ENCODE measurements at places on chromosomes 3 and 15.

- DNase-seq: no peak
Observed at GRCh38 chr3:32641356-32641755, 43.6 kb upstream of the CNOT10 start.

DNA sequence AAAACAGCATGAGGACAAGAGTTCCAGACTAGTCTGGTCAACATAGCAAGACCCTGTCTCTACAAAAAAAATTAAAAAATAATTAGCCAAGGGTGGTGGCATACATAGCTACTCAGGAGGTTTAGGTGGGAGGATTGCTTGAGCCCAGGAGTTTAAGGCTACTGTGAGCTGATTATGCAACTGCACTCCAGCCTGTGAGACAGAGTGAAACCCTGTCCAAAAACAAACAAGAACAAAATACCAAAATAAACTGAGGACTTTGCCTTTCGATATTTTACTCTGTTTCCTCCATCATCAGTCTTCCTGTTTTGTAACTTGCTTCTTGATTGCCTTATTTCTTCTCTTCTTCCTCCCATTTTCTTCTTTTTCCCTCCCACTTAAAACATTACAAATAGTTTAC lies 504.4 kb downstream of the ROBO1 start:
- no peak for DNase-seq

- DNase-seq: no peak
Observed at GRCh38 chr15:33378866-33379480, 68.2 kb downstream of the RYR3 start.

- no peak for DNase-seq
Observed at GRCh38 chr15:39215015-39215414, 365.9 kb upstream of the THBS1 start.

GRCh38 chr3:13659221-13659969 lies 110.5 kb downstream of the FBLN2 start:
- no peak for DNase-seq

DNA sequence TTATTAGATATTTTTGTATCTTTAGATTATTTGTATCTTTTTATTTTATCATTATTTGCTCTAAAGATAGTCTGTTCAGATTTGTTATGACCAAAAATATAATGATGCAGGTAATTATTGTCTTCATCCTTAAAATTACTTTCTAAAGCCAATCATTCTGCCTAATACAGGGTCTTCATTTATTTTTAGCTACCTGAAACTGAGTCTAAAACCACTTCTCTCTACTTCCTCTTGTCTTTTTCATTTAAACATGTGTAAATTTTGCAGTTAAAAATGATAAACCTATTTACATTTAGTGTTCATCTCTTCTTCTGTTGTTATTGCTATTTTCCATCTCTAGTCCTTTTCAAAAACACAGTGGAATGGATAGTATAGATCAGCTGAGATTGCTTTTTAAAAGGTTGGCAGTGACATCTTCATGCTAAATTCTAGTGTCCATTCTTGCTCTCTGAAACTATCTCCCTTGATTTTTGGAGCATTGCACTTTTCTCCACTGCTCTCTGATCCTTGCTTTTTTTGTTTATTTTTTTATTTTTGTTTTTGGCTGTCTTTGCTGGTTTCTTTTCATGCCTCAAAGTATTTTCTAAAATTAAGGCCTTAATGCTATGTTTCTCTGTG lies 91.8 kb downstream of the UBE2E2 start:
- no peak for DNase-seq

DNA sequence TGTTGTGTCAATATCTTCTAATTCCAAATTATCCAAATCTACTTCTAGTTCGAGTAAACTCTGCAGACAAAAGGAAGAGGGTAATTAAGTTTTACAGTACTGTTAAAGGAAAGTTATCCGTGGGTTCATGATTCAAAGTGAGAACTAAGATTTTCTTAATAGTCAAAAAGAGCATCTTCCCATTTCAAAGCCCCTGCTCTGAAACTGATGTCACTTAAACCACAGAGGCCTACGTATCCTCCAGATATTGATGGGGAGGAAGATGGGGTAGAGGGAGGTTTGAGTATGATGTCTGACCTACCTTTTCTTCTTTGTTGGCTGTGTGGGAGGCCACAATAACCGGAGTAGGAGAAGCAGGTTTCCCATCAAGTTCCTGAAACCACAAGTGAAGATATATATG lies 14.1 kb downstream of the MRPS22 start:
- DNase-seq: no peak
